ENCODE measurements at places on chromosomes 7 and 10.

DNA sequence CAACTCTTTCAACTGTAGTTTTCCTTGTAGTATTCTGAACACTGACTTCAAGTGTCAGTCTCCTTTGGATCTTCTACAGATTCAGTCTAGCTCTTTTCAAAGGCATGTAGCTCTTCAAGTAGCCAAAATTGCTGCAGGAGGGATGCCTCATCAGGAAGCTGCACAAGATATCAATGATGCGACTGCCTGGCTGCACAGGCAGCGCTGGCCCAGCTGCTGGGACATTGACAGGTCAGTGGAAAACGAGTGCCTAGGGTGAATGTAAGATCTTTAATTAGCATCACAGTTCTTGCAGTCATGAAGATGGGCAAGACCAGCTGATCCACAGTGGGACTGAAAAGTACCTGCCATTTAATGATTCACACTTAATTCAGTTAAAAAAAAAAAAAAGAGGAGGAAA lies 167.6 kb downstream of the ANK3 start:
- no peak overlapping the region for H3K4me3 ChIP-seq
- no peak overlapping the region for H3K27ac ChIP-seq
- no peaks in the 10 kb centered on the region for H3K36me3 ChIP-seq
- H3K27me3 ChIP-seq: no peaks in the 10 kb centered on the region

GRCh38 chr7:1251796-1252539 lies 19.3 kb downstream of the UNCX start:
- DNase-seq: no peak
- no peak overlapping the region for H3K4me3 ChIP-seq
- H3K27me3 ChIP-seq: peaks cover 37% of the 10 kb centered on the region

GRCh38 chr10:81696609-81697388 lies 178.2 kb upstream of the NRG3 start:
- no peaks in the 10 kb centered on the region for H3K4me1 ChIP-seq
- H3K36me3 ChIP-seq: no peaks in the 10 kb centered on the region
- no peaks in the 10 kb centered on the region for H3K27me3 ChIP-seq

- H3K36me3 ChIP-seq: no peaks in the 10 kb centered on the region
- peak overlapping the region; percentile 87 for H3K4me3 ChIP-seq
- H3K4me1 ChIP-seq: peaks cover 57% of the 10 kb centered on the region
These were observed 918 bp downstream of the CALHM2 start for GRCh38 chr10:103451091-103451813.

DNA sequence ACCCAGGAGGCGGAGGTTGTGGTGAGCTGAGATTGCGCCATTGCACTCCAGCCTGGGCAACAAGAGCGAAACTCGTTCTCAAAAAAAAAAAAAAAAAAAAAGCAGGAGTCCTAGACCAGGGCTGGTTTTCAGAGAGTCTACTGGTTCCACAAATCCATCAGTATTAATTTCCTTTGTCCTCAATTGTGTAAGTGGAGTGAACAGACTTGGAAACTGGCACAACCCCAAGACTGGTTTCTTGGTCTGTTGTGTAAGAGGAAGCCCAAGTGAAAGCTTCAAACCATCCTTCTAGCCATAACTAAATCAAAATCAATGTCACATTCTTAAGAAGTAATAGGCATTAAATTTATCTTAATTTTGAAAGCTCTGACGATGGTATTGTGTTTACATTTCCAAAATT lies 213.6 kb downstream of the DGKI start:
- no peak overlapping the region for H3K4me3 ChIP-seq
- no peak for DNase-seq
- H3K36me3 ChIP-seq: no peaks in the 10 kb centered on the region
- H3K4me1 ChIP-seq: no peaks in the 10 kb centered on the region

- H3K4me3 ChIP-seq: no peak overlapping the region
- H3K4me1 ChIP-seq: peaks cover 40% of the 10 kb centered on the region
- H3K36me3 ChIP-seq: peaks cover 21% of the 10 kb centered on the region
- no peak for DNase-seq
- H3K27me3 ChIP-seq: no peaks in the 10 kb centered on the region
These were observed 210.3 kb downstream of the CAMK1D start for GRCh38 chr10:12559578-12560178.

- peaks cover 2% of the 10 kb centered on the region for H3K27me3 ChIP-seq
- no peak for DNase-seq
- no peaks in the 10 kb centered on the region for H3K36me3 ChIP-seq
- no peaks in the 10 kb centered on the region for H3K4me1 ChIP-seq
- H3K4me3 ChIP-seq: no peak overlapping the region
These were observed 189.7 kb downstream of the GRM3 start for GRCh38 chr7:86833360-86833759.

GRCh38 chr10:107409522-107409921 lies 245.0 kb upstream of the SORCS1 start:
- peaks cover 7% of the 10 kb centered on the region for H3K36me3 ChIP-seq
- no peaks in the 10 kb centered on the region for H3K27me3 ChIP-seq
- no peaks in the 10 kb centered on the region for H3K4me1 ChIP-seq
- no peak overlapping the region for H3K27ac ChIP-seq

DNA sequence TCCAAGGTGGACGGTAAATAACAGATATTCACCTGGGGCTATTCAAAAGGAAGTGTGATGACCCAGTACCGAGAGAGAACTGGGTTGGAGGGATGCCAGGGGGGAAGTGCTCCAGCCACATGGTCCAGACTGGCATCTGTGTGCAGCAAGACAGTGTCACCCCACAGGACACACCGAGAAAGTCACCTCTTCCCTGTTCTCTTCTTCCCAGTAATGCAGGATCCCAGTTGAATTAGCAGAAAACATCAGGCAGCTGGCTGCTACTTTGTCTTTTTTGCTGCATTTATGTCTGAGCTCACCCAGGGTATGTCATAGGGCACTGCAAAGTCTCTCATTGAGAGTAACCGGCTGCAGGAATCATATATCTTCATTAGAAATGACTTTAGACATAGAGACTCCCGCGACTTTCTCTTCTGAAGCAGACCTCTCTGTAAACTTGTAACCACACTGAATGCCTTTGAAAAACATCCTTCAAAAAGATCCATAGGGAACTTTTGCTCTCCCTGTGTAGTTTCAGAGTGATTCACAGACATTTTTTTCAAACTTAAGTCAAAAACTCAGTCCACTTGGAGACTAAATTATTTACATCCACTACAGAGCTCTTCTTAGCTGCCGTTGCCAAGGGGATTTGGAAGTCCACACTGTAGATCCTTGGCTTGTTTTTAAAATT lies 609.0 kb upstream of the DPP6 start:
- H3K27ac ChIP-seq: no peak overlapping the region
- no peak overlapping the region for H3K4me3 ChIP-seq
- no peaks in the 10 kb centered on the region for H3K4me1 ChIP-seq
- H3K36me3 ChIP-seq: no peaks in the 10 kb centered on the region
- DNase-seq: no peak

DNA sequence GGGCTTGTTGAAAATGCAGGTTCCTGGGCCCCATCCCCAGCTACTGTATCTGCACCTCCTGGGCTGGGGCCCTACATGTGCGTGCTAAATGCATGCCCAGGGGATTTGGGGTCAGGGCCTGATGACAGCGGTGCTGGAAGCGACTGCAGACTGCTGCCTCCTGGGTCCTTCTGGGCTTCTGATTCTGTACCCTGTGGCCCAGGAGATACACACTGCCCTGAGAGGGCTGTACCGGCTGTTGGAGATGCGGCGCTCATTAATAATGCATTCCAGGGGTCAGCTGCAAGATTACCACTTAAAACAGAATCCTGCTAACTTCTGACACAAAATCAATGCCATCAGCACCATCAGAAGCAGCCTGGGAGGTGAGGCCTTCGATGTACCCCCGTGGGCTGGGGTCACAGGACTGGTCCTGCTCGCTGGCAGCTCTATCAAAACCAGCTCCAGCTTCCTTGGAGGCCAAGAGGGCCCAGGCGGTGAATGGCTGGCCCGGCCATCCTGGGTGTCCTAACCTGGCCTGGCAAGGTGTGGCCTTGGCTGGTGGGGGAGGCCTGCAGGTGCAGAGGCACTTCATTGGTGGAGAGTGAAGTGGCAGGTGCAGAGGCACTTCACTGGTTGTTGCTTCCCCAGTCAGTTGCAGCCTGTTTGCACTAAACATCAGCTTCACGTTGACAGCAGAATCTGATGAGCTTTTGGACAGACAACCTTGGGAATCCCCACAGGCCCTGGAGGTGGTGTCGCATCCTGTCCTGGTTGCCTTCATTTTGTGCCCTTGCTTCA lies 79.2 kb downstream of the GLRX3 start:
- H3K27ac ChIP-seq: no peak overlapping the region
- H3K27me3 ChIP-seq: no peaks in the 10 kb centered on the region
- no peak for DNase-seq
- no peaks in the 10 kb centered on the region for H3K4me1 ChIP-seq

- no peaks in the 10 kb centered on the region for H3K27me3 ChIP-seq
- H3K27ac ChIP-seq: peak overlapping the region; percentile 86
- H3K36me3 ChIP-seq: peaks cover 3% of the 10 kb centered on the region
- peaks cover 25% of the 10 kb centered on the region for H3K4me1 ChIP-seq
These were observed 1.1 kb upstream of the LARP4B start for GRCh38 chr10:932589-932988.

DNA sequence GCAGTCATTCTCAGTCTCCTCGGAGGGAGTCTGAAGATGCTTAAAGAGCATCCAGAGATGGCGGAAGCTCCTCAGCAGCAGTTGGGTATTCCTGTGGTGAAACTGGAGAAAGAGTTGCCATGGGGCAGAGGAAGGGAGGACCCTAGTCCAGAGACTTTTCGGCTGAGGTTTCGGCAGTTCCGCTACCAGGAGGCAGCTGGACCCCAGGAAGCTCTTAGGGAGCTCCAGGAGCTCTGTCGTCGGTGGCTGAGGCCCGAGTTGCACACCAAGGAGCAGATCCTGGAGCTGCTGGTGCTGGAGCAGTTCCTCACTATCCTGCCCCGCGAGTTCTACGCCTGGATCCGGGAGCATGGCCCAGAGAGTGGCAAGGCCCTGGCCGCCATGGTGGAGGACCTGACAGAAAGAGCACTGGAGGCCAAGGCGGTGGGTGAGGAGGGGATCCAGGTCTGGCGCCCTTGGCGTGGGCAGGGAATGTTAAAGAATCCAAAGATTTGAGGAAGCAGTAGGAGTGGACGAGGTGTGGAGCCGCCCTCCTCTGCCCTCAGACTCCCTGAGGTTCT lies 2.9 kb downstream of the ZSCAN25 start:
- H3K4me3 ChIP-seq: no peak overlapping the region
- peaks cover 36% of the 10 kb centered on the region for H3K4me1 ChIP-seq
- peak overlapping the region; percentile 92 for H3K27ac ChIP-seq
- peaks cover 30% of the 10 kb centered on the region for H3K36me3 ChIP-seq

GRCh38 chr7:9091282-9091681 lies 657.9 kb downstream of the NXPH1 start:
- H3K27me3 ChIP-seq: no peaks in the 10 kb centered on the region
- H3K4me1 ChIP-seq: no peaks in the 10 kb centered on the region
- no peak for DNase-seq
- H3K27ac ChIP-seq: no peak overlapping the region

DNA sequence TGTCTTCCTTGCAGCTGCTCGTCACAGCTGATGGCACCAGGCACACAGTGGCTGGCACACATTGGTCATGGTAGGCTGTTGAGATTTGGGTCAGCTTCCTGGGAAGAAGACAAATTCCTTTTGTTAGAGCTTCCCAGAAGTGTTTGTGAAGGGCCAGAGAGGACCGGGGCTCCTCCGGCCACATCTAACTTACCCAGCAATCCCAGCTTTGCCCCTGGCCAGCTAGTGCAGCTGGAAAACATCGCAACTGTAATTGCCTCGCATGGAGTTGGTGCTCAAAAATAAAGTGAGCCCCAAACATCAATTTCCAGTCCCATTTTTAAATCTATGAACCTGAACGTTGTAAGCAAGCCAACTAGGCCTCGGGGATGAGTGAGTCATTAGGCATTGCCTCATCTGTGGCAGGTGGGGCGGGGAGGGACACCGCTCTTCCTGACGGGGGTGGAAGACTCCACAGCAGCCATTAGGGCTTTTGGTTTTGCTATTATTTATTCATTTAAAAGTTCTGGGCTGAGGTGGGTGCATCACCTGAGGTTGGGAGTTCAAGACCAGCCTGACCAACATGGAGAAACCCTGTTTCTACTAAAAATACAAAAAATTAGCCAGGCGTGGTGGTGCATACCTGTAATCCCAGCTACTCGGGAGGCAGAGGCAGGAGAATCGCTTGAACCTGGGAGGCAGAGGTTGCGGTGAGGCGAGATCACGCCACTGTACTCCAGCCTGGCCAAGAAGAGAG lies 12.4 kb downstream of the CPA5 start:
- H3K27ac ChIP-seq: no peak overlapping the region
- DNase-seq: no peak
- peaks cover 5% of the 10 kb centered on the region for H3K4me1 ChIP-seq
- H3K27me3 ChIP-seq: peaks cover 2% of the 10 kb centered on the region

GRCh38 chr7:154910125-154910524 lies 92.8 kb downstream of the PAXIP1 start:
- no peak overlapping the region for H3K27ac ChIP-seq
- no peak overlapping the region for H3K4me3 ChIP-seq
- peaks cover 7% of the 10 kb centered on the region for H3K4me1 ChIP-seq
- H3K36me3 ChIP-seq: peaks cover 8% of the 10 kb centered on the region
- no peak for DNase-seq

DNA sequence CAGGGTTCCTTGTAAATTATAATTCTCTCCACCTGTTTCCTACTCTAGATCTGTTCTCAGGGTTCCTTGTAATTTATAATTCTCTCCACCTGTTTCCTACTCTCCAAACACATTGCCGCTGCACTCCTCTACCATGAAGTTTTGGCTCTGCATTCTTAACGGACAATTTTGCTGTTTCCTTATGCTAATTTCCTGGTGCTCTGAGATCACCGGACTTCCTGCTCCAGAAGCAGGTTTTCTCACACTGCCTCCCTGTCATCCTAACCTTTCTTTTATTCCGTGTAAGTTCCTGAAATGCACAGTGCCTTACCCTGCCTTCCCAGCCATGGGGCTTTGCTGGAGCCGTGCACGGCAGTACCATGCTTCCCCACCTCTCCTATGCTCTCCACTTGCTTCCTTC lies 256.8 kb downstream of the PLXNA4 start:
- peaks cover 7% of the 10 kb centered on the region for H3K4me1 ChIP-seq
- H3K4me3 ChIP-seq: peak overlapping the region; percentile 15
- no peak for DNase-seq

DNA sequence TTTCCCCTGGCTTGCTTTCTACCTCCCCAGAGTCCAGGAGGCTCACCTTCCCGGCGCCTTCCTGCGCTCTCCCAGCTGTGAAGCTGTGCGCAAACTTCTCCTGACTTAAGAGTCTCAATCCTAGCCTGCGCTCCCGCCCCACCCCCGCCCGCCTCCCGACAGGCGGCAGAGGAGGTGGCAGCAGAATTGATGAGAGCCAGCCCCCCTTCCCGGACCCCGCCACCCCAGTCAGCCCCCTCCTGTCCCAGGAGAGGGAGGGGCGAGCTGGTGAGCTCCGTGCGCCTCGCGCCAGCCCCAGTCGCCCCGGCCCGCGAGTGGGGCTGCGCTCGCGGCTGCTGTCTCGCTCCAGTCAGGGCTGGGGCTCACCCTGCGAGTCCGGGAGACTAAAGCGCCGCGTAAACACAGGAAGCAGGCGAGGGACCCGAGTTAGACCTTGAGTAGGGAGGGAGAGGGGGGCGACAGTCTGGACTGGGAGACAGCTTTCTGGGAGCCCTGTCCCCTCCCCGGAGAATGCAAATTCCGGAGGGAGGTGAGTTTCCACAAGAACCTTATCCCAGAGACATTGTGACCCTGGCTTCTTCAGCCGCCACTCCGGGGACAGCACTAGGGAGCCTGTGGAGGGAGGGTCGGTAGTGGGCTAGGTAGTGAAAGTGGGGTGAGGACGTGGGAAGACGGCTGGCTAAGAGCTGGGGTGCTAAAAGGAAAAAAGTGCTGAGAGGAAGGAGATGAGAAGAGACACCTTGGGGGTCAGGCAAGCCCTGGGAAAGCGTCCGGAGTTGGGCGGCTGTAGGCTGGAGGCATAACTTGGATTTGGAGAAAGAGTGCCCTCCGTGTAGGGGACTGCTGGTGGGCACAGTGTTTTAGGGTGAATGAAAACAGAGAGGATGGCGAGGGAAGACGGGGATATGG lies at the start of gene CALCR:
TSS of gene CALCR (minus strand) at position 79 of the 909 bp plus-strand sequence. CDS start 87,743 bp downstream, outside the sequence.
- peaks cover 24% of the 10 kb centered on the region for H3K27me3 ChIP-seq
- no peaks in the 10 kb centered on the region for H3K36me3 ChIP-seq
- H3K4me1 ChIP-seq: no peaks in the 10 kb centered on the region
- H3K27ac ChIP-seq: no peak within 1 kb of the TSS
